ENCODE measurements at places on chromosomes 16 and 17. TPM values are rescaled to one million over a fixed set of nuclear protein-coding genes. Genes with fewer than 3 reads are reported as not detected.

DNA sequence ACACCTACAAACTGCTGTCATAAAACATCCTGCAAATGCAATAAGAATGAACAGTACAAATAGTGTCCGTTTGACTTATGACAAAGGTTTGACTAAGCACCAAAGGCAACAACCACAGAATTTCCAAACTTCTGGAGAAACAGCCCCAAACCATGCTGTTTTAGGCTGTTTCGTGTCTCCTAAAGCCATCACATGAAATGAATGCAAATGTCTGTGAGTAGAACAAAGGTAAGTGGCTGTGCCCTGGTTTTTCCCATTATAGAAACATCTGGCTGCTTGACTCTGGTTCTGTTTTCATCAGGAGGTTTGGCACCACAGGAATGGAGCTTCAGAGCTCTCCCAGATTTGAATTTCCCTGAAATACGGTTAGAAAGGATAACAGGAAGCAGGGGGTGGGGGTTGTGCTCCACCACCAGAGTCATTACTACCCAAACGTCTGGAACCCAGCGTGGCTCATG lies 4.6 kb upstream of the EMP2 start:
- H3K4me3 ChIP-seq = no peak overlapping the region
- no peaks in the 10 kb centered on the region for H3K4me1 ChIP-seq
- H3K27ac ChIP-seq = no peak overlapping the region
- H3K36me3 ChIP-seq = no peaks in the 10 kb centered on the region

DNA sequence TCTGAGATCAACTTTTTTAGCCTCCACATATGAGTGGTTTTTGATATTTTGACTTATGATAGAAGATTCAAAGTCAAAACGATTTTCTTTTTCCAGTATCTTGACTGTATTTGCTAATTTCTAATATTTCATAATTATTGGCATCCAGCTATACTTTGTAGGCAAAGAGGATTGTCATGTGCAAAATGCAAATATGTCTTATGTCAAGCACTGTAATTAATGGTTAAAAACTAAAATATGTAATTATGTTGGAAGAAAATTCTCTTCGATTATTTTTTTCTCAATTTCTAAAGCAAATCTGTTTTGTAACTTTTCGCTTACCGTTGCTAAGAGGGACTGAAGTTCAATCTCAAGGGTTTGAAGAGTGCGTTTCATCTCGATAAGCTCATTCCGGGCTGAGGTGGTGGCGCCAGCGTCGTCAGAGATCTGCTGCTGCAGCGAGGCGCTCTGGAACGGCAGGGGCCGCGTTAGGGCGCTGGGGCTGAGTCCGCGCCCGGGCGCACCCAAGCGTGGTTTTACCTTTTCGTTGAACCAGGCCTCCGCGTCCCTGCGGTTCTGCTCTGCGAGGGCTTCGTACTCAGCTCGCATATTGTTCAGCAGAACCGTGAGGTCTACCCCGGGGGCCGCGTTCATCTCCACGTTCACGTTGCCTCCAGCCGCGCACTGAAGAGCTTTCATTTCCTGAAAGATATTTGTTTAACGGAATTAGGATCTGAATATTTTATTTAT lies 3.0 kb downstream of the KRT27 start:
- H3K27me3 ChIP-seq = peaks cover 24% of the 10 kb centered on the region
- DNase-seq = no peak
- no peaks in the 10 kb centered on the region for H3K36me3 ChIP-seq
- no peaks in the 10 kb centered on the region for H3K4me1 ChIP-seq
- H3K4me3 ChIP-seq = no peak overlapping the region

Gene USP43
- total RNA-seq = not detected

Gene IL17C
- total RNA-seq = not detected

Gene KRTAP2-1
- not detected for total RNA-seq

GRCh38 chr17:19361326-19361725 lies 1.2 kb downstream of the B9D1 start:
- no peaks in the 10 kb centered on the region for H3K27me3 ChIP-seq
- no peak for DNase-seq
- H3K4me1 ChIP-seq = peaks cover 16% of the 10 kb centered on the region
- no peak overlapping the region for H3K27ac ChIP-seq
- H3K36me3 ChIP-seq = no peaks in the 10 kb centered on the region

GRCh38 chr16:46648656-46649055 lies 27.5 kb upstream of the SHCBP1 start:
- peaks cover 6% of the 10 kb centered on the region for H3K36me3 ChIP-seq
- H3K4me1 ChIP-seq = no peaks in the 10 kb centered on the region
- no peak for DNase-seq
- no peak overlapping the region for H3K4me3 ChIP-seq
- H3K27ac ChIP-seq = no peak overlapping the region

DNA sequence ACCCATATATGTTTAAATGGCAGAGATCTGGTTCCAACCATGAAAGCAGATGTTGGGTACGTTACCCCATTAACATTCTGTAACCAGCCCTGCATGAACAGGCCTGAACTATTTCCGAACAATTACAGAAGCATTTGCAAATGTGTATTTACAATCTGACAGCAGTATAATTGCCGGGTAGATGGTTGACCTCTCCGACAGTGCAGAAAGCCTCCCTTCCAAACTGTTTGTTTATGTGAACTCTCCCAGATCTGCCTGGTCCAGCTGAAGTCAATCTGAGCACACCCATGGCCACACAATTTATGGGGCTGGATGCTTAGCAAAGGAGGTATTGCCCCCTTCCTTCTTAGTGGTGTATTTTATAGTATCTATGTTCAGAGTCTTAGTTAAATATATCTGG lies 21.8 kb downstream of the NUDT7 start:
- no peak overlapping the region for H3K4me3 ChIP-seq
- no peaks in the 10 kb centered on the region for H3K4me1 ChIP-seq
- no peak overlapping the region for H3K27ac ChIP-seq
- H3K27me3 ChIP-seq = no peaks in the 10 kb centered on the region
- H3K36me3 ChIP-seq = no peaks in the 10 kb centered on the region

DNA sequence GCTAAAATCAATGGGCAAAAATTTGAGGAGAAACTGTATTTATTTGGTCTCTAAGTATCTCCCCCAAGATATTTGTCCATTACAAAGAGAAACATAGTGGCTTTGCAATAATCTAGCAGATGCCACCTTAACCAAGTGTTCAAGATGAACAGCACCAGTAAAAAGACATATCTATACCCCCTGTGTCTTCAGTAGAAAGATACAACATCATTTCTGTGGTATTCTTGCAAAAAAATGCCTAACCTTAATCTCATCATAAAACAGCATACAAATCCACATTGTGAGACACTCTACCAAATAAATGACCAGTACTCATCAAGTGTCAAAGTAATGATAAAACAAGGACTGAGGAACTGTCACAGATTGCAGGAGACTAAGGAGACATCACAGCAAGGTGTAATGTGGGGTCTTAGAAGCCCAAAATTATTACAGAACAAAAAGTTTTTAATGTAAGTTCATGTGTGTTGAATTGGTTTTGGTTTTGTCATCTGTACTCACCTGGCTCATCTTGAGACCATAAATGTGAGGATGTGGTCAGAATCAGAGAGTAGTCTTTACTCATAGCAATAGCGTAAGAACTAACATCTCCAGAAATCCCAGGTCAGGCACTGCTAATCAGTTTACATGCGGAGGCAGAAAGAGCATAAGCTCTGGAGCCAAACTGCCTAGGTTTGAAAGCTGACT lies 77.2 kb downstream of the AATF start:
- no peaks in the 10 kb centered on the region for H3K27me3 ChIP-seq
- H3K27ac ChIP-seq = no peak overlapping the region
- H3K36me3 ChIP-seq = peaks cover 19% of the 10 kb centered on the region
- no peaks in the 10 kb centered on the region for H3K4me1 ChIP-seq

- no peak for DNase-seq
- no peaks in the 10 kb centered on the region for H3K36me3 ChIP-seq
- no peak overlapping the region for H3K4me3 ChIP-seq
- peaks cover 32% of the 10 kb centered on the region for H3K4me1 ChIP-seq
- H3K27ac ChIP-seq = no peak overlapping the region
- H3K27me3 ChIP-seq = no peaks in the 10 kb centered on the region
These were observed 41.5 kb downstream of the LDHD start for GRCh38 chr16:75074920-75075687.

Gene PROCA1
- total RNA-seq = 1.9 TPM

DNA sequence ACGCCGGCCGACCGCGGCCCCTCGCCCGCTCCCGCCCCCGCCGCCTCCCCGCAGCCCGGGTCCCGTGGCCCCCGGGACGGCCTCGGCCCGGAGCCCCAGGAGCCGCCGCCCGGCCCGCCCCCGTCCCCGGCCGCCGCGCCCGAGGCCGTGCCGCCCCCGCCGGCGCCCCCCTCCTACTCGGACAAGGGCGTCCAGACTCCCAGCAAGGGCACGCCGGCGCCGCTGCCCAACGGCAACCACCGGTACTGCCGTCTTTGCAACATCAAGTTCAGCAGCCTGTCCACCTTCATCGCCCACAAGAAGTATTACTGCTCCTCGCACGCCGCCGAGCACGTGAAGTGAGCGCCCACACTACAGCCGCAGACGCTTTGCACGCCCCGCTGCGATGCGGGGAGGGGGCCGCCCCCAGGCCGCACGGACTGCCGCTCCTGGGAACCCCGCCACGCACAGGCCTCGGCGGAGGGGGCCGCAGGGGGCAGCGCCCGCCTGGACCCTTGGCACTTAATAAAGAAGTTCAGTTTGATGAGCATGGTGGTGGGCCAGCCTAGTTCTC lies 35.5 kb upstream of the ZC3H18 start:
- peak overlapping the region; percentile 74 for H3K4me3 ChIP-seq
- no peaks in the 10 kb centered on the region for H3K36me3 ChIP-seq
- peaks cover 16% of the 10 kb centered on the region for H3K27me3 ChIP-seq
- peaks cover 24% of the 10 kb centered on the region for H3K4me1 ChIP-seq
- DNase-seq = peak; percentile 49

GRCh38 chr17:57375770-57376225 lies 119.5 kb downstream of the MSI2 start:
- no peaks in the 10 kb centered on the region for H3K36me3 ChIP-seq
- no peaks in the 10 kb centered on the region for H3K27me3 ChIP-seq
- H3K27ac ChIP-seq = no peak overlapping the region

Gene KIF18B
- 0.20 TPM for total RNA-seq

Gene APOH
- total RNA-seq = not detected

DNA sequence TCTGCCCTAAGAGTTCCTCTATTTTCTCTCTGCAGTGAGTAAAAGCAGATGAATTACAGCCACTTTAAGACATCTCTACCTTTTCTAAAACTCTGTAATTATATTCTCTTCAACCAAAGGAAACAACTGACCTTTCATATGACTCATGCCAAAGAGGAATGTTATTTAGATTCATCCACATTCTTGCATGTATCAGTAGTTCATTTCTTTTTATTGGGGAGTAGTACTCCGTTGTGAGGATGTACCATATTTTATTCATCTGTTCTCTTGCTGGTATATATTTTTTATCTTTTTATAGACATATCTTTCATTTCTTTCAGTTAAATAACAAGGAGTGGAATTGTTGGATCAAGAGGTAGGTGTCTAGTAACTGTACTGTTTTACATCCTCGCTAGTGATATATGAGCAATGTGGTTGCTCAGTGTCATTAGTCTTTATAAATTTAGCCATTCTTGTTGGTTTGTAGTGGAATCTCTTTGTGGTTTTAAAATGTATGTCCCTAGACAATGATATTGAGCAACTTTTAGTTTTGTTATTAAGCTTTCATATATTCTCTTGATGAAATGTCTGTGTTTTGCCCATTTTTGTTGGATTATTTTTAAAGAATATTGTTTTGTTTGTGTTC lies 7.8 kb upstream of the MYH8 start:
- DNase-seq = no peak
- H3K4me3 ChIP-seq = no peak overlapping the region
- H3K4me1 ChIP-seq = no peaks in the 10 kb centered on the region
- no peaks in the 10 kb centered on the region for H3K36me3 ChIP-seq

DNA sequence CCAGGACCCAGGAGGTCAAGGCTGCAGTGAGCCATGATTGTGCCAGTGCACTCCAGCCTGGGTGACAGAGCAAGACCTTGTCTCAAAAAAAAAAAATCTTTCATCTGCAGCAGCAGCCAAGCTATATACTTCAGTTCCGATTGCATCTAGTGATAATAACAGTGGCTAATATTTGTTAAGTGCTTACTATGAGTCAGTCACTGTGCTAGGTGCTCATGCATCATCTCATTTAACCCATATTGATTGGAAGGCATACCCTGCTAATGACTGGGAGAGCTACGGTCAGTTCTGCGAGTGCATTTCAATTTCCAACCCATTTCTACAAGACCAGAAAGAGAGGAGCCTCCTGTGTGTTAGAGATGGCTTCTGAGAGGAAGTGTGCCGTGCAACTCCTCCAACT lies 7.7 kb upstream of the TUBG2 start:
- H3K27ac ChIP-seq = no peak overlapping the region
- peaks cover 14% of the 10 kb centered on the region for H3K4me1 ChIP-seq
- no peaks in the 10 kb centered on the region for H3K27me3 ChIP-seq
- H3K36me3 ChIP-seq = no peaks in the 10 kb centered on the region
- DNase-seq = no peak

DNA sequence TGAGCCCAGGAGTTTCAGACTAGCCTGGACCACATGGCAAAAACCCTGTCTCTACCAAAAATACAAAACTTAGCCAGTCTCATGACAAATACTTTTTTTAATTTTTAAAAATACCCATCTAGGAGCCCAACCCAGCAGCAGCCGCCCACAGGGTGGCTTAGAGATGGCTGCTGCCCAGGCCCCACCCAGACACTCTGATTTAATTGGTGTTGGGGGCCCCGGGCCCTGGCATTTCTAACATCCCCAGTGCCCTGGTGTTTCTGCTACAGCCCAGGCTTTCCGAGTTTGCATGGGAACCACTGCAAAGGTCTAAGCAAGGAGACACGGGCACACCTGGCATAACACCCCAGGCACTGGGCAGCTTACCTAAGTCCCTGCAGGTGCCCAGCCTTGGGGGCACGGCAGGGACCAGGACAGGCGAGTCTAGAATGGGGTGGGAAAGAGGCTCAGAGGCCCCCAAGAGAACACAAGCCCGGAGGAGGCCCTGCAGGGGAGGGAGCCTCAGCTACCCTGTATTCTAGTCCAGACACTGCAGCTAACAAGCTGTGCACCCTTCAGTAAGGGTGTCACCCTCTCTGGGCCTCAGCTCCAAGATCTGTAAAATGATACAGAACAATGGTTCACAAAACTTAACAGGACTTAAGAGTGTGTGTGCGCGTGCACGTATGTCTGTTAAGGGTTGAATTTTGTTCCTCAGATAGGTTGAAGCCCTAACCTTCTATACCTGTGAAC lies 48.8 kb downstream of the RMI2 start:
- no peak for DNase-seq
- no peaks in the 10 kb centered on the region for H3K27me3 ChIP-seq
- no peaks in the 10 kb centered on the region for H3K36me3 ChIP-seq
- H3K4me1 ChIP-seq = no peaks in the 10 kb centered on the region

DNA sequence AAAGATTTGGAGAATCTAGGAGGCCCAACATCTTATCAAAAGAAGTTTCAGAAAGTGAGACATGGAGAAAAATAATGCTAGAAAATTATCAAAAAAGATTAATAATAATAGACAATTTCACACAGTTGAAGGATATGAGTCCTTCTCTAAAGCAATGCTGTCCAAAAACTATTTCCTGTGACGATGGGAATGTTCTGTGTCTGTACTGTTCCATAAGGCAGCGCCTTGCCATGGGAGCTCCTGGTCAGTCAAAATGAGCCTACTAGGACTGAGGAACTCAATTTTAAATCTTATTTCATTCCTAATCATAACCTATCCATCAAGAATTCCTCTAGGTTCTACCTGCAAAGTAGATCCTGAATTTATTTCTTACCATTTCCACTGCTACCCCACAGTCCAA lies 49.0 kb downstream of the CACNG1 start:
- no peak overlapping the region for H3K27ac ChIP-seq
- H3K4me3 ChIP-seq = no peak overlapping the region
- H3K4me1 ChIP-seq = peaks cover 7% of the 10 kb centered on the region
- DNase-seq = no peak
